Hepatic stellate cell (primary cell): ENCODE measurements at places on chromosomes 6 and 20.
A peak's percentile ranks its signal among the peaks of the same experiment; 100 is the strongest.

GRCh38 chr6:37985355-37985754 lies 165.8 kb downstream of the ZFAND3 start:
- no peak for DNase-seq

- no peak for DNase-seq
Observed at GRCh38 chr6:150689900-150690590, 90.4 kb downstream of the PLEKHG1 start.

DNA sequence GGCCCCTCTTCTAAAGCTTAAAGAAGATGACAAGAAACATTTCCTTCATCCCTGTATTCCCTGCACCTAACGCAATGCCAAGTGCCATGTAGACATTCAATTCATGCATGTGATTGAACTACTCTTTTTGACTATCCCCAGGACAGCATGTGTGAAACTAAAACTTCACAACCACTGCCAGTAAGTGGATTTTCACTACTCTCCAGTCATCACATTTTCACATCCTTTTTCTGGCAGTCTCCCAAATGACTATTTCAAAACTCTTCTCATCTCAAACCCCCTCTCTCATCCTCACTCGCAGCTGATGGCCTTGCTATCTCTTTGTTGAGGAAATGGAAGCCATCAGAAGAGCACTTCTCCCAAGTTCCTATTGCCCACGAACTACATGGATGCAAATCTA lies 122.6 kb downstream of the OPRM1 start:
- no peak for DNase-seq

DNA sequence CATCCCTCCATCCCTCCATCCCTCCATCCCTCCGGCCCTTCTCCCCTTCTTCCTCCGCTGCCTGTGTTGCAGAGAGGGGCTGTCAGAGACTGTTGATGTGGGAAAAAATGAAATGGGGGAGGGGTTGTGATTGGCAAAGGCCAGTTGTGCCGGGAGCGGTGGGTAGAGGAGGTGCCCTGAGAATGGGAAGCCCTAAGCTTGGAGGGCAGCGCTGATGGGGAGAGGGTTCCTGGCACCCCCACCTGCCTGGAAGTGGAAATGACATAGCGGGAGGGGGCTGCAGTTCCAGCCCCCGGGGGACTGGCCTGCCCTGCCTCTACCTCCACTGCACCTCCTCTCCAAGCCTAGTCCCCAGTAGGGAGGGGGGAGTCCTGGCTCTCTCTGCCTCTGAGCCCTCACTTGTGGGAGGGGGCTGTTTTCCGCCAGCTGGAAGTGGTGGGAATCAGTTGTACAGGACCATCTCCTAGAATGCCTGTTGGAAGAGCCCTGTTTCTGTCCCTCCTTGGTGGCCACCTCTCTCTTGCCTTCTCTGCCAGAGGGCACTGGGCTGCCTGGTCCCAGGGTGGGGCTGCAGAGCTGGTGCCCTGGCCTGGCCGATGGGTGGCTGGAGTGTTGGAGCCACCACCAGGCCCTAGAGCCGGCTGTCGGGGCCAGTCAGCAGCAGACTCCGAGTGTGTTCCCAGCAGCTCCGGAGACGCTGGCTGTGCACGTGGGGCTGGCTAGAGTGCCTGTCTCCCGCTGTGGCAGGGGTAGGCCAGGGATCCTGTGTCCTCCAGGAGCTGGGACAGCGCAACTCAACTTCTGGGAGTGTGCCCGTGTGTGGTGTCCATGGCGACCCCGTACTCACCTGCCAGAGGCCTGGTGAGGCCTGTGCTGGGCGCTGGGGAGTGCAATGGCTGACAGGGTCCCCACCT lies 1.5 kb downstream of the DLGAP4 start:
- DNase-seq = no peak

GRCh38 chr6:28115799-28116198 lies 8.6 kb upstream of the ZSCAN16 start:
- DNase-seq = no peak

GRCh38 chr6:109738667-109739066 lies 47.6 kb downstream of the FIG4 start:
- DNase-seq = peak; percentile 8

- peak; percentile 34 for DNase-seq
Observed at GRCh38 chr6:110529355-110529754, 52.9 kb upstream of the SLC22A16 start.

- no peak for DNase-seq
Observed at GRCh38 chr6:40163924-40164323, 229.7 kb upstream of the MOCS1 start.

GRCh38 chr6:119890470-119890869 lies 540.9 kb upstream of the MAN1A1 start:
- no peak for DNase-seq
